ENCODE measurements at places on chromosomes 12 and 14.
A peak's percentile ranks its signal among the peaks of the same experiment; 100 is the strongest.

- no peak for DNase-seq
These were observed 580.0 kb downstream of the DIO2 start for GRCh38 chr14:79631276-79631675.

DNA sequence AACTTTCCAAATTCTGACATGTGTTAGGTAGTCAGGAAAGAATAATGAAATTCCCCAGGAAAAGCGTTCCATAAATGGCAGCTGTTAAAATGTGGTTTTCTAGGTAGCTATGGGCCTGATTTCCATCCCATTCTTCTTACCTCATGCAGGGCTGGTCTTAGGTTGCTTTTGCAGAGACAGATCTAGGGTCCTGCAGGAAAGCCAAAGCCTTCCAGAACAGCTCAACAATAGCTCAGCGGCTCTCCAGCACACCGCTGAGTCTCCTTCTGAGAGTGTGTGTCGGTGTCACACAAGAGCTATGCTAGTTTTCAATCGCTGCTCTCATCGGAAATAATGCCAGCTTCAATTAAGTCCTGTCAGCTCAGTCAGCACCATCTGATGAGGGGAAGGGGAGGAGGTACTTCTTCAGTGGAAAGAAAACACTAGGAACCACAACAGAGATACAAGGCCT is 106.7 kb downstream of the TMEM30B start:
- DNase-seq = no peak

DNA sequence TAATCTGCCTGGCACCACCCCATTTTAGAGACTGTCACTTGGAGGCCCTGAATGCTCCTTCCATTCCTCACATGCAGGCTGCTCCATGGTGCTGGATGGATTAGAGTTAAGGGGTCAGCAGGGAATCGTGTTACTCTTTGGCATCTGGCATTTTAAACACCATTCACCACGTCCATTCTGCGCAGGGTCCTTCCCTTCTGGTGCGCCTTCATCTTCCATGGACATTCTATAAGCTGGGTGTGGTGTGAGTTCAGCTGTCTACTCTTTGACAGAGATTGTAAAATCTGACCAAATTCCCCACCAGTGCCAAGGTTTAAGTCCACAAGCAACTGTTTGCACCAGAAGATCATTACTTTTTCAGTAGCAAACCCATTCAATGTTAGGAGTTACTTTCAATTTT is 47.8 kb downstream of the GIT2 start:
- DNase-seq = no peak

DNA sequence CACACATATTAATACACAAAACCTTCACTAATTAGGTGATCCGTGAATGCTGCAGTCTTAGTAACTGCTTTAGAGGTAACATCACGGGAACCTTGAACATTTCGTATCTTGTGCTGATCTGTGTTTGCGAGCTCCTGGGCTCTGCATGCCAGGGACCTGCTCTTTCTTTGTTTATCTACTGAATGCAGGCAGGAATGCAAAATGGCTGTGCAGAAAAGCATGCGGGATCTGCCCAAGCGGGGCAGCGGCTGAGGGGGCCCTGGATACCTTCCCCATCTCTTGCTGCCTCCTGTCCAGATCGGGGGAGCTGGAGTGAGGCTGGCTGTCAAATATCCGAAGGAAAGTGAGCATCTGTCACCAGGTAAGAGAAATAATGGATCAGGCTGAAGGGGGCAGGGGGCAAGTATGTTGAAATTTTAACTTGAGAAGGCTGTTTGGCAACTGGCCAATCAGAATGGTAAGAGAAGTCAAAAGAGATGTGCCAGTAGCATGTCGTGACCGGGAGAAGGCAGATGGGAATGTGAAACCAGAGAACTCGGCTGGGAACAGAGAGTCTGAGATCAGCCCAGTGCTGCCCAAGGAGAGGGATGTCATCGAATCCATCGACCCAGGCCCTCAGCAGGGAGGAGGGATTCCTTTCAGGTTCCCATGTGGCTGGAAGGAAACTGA is 191.4 kb downstream of the TTC7B start:
- DNase-seq = no peak

GRCh38 chr12:130872179-130873096 is 572 bp downstream of the RAN start:
- DNase-seq = peak; percentile 84

DNA sequence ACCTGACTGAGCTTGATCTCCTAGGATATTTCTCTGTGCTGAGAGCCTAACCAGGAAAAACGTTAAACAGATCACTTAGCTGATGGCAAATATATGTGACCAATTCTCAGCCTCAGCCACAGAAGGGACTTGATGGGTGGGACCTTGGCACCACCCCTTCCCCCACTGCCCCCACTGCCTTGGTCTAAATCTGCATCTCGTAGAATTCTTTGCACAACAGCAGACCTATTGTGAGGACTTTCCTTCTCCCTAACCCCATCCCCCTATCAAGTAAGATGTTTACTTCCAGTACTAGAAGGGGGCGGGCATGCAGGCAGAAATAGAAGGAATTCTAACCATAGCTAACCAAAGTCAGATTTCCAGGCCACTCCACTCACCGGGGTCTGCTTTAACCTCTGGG is 313.2 kb downstream of the PCNX1 start:
- DNase-seq = no peak

GRCh38 chr12:108939594-108939993 is 59.7 kb downstream of the DAO start:
- DNase-seq = peak; percentile 16

GRCh38 chr12:11651785-11652184 is 2.3 kb downstream of the ETV6 start:
- peak; percentile 7 for DNase-seq

DNA sequence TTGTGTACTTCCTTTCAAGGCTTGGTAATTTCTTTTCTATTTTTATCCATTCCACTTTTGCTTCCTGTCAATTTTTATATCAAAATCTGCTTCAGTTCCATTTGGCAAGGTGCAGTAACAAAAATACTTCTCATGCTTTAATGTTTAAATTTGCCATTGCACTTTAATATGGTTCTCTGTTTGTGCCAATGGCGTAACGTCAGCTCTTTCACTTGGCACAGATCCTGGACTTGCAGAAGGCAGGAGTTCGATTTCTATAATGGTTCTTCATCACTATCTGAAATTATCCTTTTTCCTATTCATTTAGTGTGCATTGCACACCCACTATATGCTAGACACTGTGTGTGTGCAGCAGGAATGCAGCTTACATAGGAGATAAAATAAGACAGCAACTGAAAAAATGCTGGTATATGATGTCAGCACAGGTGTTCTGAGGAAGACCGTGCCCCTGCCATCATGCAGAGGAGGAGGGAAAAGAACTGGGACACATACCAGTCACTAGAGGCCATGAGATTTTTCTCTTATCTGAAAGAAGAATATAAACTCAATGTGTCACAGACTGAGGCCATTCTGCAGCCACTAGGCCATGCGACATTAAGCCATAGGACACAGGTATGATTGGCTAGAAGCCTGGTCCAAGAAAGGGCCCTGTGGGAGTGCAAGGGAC is 298.2 kb downstream of the RPAP3 start:
- no peak for DNase-seq

DNA sequence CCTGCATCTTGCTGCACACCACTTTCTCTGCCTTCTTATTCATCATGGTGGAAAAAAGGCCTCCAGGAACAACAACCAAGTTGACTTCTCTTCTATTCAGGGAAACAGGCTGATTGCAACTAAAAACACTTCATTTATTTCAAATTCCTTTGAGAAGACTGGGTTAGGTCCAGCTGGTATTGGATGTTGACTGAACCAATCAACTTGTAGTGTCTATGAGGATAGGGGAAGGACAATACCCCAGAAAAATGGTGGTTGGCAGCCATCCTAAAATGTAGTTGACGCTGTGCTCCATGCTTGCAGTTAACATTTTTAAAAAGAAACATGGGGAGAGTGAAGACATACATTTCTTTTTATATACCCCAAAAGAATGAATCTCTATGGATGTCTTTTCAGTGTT is 34.4 kb upstream of the CRADD start:
- DNase-seq = no peak

DNA sequence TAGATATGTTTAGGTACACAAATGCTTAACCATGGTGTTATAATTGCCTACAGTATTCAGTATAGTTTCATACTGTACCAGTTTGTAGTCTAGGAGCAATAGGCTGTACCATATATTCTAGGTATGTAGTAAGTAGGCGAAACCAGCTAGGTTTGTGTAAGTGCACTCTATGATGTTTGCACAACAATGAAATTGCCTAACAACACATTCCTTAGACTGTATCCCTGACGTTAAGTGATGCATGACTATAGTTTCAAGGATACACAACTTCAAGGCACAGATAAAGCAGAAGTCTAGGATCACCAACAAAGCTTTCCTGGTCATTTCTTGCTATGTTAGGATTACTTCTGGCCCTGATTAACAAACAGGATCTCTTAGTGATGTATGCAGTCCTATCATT is 135.1 kb downstream of the SLC38A1 start:
- no peak for DNase-seq

- DNase-seq = no peak
These were observed 38.4 kb upstream of the BCL2L14 start for GRCh38 chr12:12032260-12032791.

DNA sequence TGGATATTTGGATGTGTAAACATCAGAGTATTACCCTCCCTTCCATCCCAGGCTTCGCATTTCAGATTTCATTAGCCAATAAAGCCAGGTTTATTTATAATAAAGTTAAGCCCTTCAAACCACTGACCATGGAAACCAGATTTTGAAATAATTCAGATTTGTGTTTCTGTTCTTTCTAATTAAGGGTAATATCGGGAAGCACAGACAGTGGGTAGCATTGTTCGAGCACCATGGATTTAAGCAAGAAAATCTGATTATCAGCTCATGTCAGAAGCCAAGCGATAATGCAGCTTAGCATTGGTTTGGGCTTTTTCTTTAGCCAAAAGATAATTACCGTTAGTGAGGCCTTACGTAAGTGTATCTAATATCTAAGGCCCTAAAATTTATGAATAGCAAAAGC is 116.1 kb downstream of the C12orf42 start:
- DNase-seq = no peak

DNA sequence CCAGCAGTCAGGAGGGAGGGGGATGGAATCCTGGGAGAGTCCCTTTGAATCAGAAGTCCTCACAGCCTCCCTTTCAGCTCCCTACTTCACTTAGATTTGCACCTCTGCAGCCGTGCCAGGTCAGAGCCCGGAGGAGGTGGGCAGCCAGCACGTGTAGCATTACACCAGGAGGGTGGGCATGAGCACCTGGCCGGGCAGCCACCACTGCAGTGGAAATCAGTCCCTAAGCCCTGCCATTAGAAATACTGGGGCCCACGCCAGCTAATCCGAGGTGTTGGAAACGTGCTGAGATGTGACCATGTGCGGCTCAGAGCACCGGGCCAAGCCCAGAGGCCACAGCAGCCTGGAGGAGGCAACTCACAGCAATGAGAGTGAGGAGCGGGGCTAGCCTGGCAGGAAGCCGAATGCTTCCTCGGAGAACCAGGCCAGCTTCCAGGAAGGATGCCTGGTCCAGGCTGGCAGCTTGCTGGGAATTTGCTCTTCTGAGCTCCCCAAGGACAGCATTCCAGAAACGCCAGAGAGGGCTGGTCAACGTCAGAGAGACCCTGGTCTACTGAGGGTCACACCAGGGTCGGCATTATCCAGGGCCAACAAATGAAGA is 9.4 kb upstream of the CACNA2D4 start:
- no peak for DNase-seq

GRCh38 chr14:49221316-49221715 is 364.9 kb downstream of the RPS29 start:
- no peak for DNase-seq

DNA sequence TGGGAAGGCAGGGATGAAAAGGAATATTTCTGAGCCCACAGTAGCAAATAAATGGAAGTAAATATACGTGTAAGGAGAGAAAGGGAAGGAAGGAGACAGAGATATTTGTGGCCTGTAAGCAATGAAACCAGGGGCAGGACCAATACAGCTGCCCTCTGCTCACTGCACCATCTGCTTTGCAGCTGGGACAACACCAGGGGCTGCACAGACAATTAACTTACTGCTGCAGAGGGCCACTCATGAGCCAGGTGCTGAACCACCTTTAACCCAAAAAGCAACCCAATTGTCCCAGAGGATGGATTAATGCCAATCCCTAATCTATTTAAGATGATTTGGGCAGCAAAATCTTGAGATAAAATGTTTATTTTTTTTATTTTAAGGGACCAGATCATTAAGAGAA is 30.6 kb upstream of the TMX1 start:
- no peak for DNase-seq

Data from K562 (cell line).